ENCODE measurements at places on chromosomes 3 and 15.

DNA sequence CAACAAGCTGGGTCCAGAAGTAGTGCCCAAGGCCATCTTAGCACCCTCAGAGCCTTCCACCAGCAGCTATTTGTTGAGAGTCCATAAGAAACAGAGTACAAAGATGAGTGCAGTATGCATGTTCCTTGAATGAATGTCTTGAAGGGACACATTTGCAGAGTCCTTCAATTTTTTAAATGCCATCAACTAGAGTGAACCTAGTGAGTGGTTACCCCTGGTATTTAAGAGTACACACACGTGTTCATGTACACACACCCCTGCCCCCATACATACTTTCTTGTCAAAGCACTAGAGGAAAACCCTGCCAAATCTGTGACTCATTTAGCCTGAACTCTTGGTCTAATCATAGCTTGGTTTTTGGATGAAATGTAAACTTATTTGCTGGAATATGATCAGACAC lies 84.5 kb upstream of the GALNT15 start:
- DNase-seq = no peak

DNA sequence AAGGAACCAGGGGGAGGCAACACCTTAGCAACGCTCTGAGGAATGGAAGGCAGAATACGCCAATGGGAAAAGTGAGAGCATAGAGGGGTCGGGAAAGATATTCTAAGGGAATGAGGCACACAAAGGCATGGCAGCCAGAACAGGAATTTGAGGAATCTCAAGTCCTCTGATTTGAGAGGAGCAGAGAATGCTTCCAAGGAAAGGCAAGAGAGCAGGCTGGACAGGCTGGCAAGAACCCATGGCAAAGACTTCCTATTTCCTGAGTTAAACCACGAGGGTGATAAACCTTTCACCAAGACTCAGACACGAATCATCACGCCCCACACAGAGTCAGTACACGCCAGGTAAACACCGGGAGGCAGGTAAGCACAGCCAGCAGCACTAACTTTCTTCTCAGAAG lies 109.8 kb downstream of the IGF2BP2 start:
- DNase-seq = no peak

DNA sequence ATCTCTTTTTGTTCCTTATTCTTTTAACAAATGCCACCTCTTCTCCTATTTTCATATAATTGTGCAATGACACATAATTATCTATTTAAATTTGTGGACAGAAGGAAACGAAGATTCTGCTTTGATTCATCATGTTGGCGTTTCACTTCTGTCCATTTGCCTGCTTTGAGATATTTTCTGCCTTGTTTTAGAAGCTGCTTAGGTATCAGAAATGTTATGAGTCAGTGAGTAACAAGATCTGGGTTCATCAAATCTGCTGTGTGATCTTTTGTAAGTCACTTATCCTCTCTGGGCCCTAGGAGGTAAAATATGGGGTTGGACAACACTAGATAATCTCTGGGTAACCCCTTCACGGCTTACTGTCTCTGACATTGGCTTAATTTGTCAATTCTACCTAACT lies 7.3 kb upstream of the MINDY4B start:
- DNase-seq = no peak

- no peak for DNase-seq
These were observed 524.7 kb downstream of the GRM7 start for GRCh38 chr3:7385635-7386034.

- no peak for DNase-seq
These were observed 67.7 kb downstream of the RARB start for GRCh38 chr3:25495726-25496253.

- no peak for DNase-seq
These were observed 36.1 kb downstream of the PTH1R start for GRCh38 chr3:46913644-46914043.

DNA sequence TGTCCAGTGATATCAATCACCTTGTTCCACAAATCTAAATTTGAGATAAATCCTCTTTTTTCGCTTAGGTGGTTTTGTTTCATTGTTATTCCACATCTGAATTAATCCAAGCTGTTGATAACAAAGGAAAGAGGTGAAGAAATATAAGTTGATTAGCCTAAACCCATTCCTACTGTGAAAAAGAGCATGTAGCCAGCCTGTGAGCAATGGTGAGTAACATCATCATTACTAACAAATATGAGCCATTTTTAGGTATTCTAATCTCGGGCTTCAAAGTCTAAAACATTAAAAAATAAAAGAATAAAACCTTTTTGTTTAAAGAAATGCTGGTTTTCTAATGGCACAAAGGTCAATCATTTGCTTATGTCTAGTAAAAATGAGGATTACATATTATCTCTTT lies 52.1 kb upstream of the P3H2 start:
- DNase-seq = no peak

- peak; percentile 81 for DNase-seq
These were observed at the start of the genes MST1 and RNF123 for GRCh38 chr3:49689046-49689907. MST1 (minus strand) TSS chr3:49689474; CDS start chr3:49688691, 783 bp downstream. RNF123 (plus strand) TSS chr3:49689557; CDS start chr3:49691166, 1,609 bp downstream.

GRCh38 chr3:97821287-97821773 lies 481 bp upstream of the CRYBG3 start:
- no peak for DNase-seq

GRCh38 chr3:148329481-148330235 lies 368.0 kb upstream of the AGTR1 start:
- no peak for DNase-seq

- no peak for DNase-seq
These were observed 103.2 kb upstream of the SLCO2A1 start for GRCh38 chr3:134132961-134133360.

GRCh38 chr3:128367761-128368160 lies 98.9 kb downstream of the DNAJB8 start:
- no peak for DNase-seq

DNA sequence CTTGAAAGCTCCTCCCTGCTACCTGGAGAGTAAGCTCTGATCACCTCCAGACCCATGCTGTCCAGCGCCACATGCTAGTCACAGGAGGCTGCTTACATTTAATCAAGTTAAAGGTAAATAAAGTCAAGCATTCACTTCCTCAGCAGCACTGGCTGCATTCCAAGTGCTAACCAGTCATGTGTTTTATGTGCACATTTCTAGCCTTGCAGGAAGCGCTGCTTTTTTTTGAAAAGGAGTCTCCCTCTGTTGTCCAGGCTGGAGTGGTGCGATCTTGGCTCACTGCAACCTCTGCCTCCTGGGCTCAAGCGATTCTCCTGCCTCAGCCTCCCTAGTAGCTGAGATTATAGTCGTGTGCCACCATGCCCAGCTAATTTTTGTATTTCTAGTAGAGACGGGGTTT lies 279.2 kb downstream of the GABRG3 start:
- no peak for DNase-seq

DNA sequence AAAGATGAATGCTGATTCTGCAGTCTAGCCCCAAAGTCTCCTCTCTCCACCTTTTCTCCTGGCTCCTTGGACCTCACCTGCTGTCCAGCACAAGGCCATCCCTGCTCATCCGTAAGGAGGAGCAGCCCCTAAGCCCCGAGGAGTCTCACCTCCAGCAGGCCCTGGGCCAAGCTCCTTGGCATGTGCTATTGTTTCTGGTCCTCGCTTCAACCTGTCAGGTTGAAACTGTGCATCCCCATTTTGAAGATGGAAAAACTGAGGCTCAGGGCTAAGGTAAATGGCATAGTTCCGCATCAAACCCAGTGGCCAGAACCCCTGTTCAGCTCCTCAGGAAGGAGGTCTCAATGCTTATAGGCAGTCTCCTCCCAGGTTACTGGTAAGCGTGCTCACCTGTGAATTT lies 26.1 kb downstream of the CHDH start:
- DNase-seq = no peak

- peak; percentile 90 for DNase-seq
These were observed 1.4 kb upstream of the ROBO2 start for GRCh38 chr3:77038468-77038929.

GRCh38 chr15:90018216-90018831 lies 17.2 kb downstream of the ZNF710 start:
- no peak for DNase-seq

- no peak for DNase-seq
These were observed 69.8 kb downstream of the HES1 start for GRCh38 chr3:194205675-194206133.

DNA sequence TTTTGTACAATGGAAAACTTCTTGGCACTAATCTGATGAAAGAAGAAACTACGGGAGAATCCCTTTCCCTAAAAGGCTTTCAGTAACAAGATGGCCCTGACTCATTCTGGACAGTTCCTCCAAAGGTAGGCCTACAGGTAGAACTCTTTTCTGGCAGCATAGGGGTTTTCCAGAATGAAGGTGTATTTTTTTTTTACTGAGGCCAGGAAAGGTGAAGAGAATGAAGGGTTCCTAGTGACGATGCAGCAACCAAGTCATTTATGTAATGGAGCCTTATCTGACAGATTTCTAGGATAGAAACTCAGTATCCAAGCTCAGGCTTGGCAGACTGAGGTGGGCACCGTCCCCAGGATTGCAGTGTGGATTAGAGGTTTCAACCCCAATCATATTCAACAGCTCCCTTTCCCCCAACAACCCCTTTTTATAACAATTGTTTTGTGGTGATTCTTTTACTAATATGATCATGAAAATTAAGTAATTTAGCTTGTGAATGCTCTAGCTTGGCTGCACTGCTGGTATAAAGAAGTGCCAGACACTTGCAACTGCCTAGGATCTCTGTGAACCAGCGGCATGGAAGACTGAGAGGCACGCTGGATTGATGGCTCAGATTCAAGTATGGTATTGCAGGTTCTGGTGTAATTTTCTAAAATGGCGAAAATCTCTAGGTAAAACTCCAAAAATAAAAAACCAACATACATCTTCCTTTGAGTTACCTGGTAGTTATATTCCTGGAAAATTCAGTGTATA lies 8.7 kb upstream of the TRIM69 start:
- DNase-seq = no peak

GRCh38 chr3:159319156-159319555 lies 517.3 kb downstream of the MFSD1 start:
- DNase-seq = peak; percentile 27

- no peak for DNase-seq
These were observed 938.4 kb upstream of the SEMA6D start for GRCh38 chr15:46778876-46779275.

- DNase-seq = no peak
These were observed 20.5 kb downstream of the CCR9 start for GRCh38 chr3:45906681-45907407.

DNA sequence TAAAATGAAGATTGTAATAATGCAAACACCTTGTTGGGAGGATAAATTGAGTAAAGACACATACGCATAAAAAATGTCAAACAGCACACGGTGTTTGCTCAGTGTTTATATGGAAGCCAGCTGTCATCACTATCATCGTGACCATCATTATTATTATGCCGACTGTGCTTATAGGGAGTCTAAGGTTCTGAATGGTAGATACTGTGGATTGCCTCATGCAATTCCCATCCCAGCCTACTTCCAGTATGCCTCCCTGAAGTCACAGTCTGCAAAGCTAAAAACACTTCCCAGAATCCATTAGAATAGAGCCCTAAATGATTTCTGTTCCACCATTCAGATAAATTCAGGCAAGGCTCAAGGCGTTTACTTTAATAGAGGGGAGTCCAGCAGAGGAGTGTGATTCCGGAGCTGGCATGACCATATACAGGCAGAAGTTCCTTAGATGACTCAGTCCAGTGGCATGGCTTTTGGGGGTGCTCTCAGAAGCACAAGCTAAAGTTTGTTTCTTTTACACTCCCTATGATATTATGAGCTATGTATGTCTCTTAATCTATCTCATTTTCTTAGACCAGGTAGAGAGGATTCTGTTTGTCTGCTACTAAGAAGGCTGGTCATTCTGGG lies 148.7 kb downstream of the MEX3B start:
- no peak for DNase-seq

- DNase-seq = no peak
These were observed 79.5 kb upstream of the BLM start for GRCh38 chr15:90637693-90638092.

DNA sequence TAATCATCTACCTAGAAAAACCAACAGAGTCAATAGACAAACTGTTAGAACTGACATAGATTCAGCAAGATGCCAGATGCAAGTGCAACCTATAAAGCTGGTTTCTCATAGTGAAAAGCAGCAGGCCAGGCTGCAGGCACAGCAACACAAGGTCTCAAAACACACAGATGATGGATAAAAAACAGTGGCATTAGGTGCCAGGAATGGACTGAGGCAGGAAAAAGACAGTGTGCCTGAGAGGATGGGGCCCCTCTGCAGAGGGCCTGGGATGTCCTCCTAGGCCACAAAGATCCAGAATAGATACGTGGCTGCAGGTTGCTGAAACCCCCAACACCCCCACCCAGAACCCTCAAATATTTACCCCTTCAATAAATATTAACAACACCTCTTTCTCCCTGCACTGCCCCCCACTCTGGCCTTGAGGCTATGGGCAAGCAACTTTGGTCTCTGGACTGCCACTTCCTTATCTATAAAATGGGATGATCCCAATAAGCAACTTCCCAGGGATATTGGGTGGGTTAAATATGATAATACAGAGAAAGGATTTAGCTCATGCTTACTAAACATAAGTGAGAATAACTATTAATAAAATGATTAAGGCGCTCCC lies 35.2 kb upstream of the FGD5 start:
- no peak for DNase-seq

DNA sequence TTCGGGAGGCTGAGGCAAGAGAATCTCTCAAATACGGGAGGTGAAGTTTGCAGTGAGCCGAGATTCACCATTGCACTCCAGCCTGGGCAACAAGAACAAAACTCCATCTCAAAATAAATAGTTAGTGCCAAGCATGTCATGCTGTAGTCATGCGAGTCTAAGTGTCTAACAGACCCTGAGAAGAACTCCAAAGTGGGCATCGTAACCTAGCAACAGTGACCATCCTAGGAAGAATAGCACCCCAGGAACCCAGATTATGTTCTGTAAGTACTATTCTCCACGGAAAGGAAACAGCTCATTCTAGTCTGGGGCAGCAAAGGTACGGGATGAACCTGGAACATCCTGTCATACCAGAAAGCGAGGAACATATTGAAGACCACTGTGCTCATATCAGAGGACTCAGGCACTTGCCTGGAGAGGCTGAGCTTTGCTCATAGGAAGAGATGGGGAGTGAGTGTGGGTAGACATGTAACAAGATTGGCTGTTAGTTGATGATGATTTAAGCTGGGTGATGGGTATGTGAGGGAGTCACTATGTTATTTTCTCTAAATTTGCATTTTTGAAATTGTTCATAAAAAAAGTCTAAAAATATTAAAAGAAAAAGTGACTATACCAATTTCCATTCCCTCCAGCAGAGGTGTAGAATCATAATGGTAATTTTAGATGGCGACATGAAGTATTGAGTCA lies 31.7 kb downstream of the BCL2L10 start:
- DNase-seq = no peak

Measured in pons (tissue), 1 donor.